ENCODE measurements at places on chromosomes 11 and 22.
A peak's percentile ranks its signal among the peaks of the same experiment; 100 is the strongest.

GRCh38 chr11:47354913-47355282, 2.4 kb upstream of the MYBPC3 start:
- DNase-seq: no peak

DNA sequence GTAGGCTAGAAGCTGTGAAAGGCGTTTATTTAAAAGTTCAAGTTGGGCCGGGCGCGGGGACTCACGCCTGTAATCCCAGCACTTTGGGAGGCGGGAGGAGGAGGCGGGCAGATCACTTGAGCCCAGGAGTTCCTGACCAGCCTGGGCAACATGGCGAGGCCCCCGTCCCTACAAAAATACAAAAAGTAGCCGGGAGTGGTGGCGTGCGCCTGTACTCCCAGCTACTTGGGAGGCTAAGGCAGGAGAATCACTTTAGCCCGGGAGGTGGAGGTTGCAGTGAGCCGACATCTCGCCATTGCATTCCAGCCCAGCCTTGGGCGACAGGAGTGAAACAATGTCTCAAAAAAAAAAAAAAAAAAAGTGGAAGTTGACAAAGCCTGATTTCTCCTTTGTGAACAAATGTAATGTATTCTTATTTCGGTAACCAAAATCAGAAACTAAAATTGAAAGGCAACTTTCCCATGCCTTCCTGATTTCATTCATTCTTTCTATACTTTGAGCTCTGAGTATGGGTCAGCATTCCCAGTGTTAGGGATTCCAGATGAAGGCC, 825 bp downstream of the PTPMT1 start:
- DNase-seq: peak; percentile 62

- DNase-seq: no peak
Measured at GRCh38 chr11:8715501-8715900, 32.9 kb downstream of the RPL27A start.

DNA sequence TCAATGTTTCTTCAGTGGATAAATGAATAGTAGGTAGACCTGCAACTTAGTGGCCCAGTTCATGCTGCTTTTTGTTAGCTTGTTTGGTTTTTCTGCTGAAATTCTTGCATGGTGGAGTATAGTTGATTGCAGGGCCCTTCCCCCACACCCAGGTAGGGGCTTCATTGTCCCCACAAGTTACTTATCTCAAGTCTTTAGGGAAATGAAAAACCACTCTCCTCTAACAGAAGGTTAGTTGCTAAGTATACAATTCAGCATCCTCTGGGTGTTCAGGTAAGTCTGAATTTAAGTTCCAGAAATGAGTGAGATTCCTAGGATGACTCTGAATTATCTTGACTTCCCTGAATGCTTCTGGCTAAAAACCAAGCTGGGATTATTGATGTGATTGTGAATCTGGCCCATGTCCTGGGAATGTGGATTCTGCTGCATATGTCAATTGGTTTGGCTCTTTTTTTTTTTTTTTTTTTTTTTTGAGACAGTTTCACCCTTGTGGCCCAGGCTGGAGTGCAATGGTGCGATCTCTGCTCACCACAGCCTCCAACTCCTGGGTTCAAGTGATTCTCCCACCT, 40.3 kb downstream of the BCL2L13 start:
- DNase-seq: no peak

- no peak for DNase-seq
Measured at GRCh38 chr11:6630632-6631291, 11.5 kb upstream of the TPP1 start.

DNA sequence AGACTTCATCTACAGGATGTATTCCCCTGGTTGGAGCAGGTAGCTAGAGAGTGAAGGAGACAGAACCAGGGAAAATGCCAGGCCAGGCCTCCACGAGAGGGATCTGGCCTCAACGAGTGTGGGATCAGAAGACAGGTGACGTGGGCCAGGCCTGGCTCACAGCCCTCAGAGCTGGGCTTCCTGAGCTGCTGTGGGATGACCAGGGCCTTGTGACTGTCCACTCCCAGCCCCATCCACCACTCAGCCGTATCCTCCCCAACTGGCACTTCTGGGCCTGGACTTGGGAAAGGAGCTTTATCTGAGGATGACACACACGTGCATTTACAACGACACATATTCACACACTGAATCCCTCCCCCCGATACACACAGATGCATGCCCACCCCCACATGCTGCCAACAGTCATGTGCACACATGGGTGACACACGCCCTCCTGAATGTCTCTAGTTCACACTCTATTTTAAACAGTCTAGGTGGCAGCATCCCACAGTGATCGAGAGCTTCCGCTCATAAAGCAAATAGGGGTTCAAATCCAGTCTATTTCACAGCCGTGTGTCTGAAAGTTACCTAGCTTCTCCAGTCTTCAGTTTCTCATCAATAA, 93.1 kb downstream of the TP53I11 start:
- DNase-seq: no peak

DNA sequence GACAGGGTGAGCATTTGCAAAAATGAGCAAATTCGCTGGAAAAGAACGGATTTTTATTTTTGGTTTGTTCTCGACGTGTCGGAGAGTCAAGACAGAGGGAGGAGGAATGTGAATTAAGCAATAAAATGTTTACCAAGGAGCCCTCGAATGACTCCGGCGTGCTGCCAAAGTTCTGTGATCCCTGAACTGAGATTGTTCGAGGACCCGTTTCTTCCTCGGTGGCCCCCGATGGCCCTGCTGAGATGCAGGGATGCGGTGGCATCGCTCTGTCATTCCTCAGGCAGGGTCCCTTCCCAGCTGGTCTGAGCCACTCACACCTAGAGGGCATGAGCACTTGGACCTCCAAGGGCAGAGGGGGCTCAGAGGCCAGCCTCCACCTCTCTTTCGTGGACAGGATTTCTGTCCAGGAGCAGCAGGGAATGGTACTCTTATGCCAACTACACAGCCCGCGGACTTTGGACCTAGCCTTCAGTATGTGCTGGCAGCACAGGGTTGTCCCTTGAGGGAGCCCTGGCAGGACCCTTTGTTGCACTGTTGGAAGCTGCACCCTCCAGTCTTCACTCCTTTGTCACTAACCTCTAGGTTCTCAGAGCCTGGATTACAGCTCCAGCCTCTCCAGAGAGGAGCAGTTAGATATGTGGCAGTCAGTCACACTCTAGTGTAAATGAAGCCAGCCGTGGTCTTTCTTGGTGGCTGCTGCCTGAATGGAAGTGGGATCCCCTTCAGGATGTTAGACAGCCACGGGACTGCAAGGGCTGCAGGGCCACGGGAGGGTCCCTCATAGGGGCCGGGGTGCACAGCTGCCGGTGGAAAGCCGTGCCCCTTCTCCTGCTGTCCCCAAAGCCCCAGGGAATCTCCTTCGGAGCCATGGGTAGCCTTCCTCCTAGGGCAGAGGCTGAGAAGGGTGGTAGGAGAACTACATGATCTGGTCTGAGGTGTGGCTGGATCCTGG, 109.4 kb upstream of the ANO1 start:
- DNase-seq: no peak

DNA sequence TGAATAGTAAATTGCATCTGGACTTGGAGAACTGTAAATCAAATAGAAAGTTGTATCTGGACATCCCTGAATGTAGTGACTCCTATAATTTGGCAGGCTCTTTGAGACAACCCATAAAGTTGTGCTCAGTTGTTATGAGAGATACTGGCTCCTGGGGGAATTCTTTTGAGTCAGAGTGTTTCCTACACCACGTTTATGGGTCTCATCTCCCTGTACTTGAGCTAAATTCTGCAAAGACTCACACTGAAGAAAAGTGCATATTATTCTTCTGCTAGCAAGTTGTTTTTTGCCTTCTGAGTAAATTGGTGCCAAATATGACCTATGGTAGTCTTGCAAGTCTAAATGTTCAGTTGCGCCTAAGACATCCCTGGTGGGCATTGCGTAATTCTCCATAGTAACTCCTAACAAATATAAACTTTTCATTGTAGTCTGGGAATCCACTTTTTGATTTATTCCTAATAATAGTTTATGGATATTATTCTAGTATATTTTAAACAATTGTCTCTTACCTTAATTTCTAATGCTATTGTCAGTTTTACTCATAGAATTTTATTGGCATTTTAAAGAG, 5.0 kb downstream of the ZNF215 start:
- no peak for DNase-seq

GRCh38 chr22:46380069-46380468, 44.6 kb downstream of the TRMU start:
- no peak for DNase-seq

GRCh38 chr22:39664485-39665200, 94.1 kb downstream of the CACNA1I start:
- DNase-seq: no peak

- DNase-seq: no peak
Measured at GRCh38 chr11:86108191-86108590, 39.3 kb upstream of the PICALM start.

DNA sequence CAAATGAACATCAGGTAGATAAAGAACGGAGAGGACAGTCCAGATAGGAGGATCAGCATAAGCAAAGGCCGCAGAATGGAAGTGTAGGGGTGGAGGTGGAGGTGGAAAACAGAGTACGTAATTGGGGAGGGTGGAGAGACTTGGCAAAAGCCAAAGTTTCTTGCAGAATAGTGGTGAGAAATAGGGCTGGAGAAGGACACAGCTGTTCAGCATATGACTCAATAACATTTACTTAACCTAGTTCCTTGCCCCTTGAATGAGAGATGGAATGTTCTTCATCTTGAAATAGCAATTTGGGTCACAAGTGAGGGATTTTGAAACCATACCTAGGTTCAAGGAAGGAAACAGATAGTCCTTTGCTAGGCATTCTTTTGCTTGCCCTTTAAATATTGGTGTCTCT, 235.9 kb upstream of the ARHGAP20 start:
- no peak for DNase-seq

DNA sequence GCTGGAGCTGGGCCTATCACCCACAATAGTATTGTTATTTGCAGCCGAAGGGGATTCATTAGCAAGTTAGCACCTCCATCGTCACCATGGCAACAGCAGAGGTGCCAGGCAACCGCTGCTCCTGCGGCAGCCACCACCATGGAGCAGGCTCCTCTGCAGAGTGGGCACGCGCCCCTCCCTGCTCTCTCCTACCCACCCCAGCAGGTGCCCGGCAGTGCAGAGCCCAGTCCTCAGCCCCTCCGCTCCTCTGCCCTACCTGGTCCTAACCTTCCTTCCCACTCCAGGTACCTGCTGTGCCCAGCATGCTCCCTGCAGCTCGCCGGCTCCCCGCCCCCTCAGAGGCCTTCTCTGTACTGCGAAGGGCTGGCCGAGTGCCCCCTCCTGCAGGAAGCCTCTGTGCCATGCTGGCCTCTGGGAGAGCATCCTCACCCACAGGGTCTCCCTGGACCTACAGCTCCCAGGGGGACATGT, 3.6 kb downstream of the DUSP8 start:
- peak; percentile 76 for DNase-seq

- no peak for DNase-seq
Measured at GRCh38 chr11:2922655-2923054, 6.6 kb downstream of the PHLDA2 start.

- no peak for DNase-seq
Measured at GRCh38 chr11:72773291-72773690, 20.6 kb downstream of the STARD10 start.

GRCh38 chr22:31526270-31526669, 29.9 kb downstream of the SFI1 start:
- no peak for DNase-seq

GRCh38 chr22:48710410-48710809, 1117.3 kb downstream of the BRD1 start:
- DNase-seq: peak; percentile 9

GRCh38 chr11:128596250-128596649, 8.9 kb upstream of the ETS1 start:
- DNase-seq: no peak

- no peak for DNase-seq
Measured at GRCh38 chr22:47623763-47624148, 861.3 kb downstream of the TBC1D22A start.

DNA sequence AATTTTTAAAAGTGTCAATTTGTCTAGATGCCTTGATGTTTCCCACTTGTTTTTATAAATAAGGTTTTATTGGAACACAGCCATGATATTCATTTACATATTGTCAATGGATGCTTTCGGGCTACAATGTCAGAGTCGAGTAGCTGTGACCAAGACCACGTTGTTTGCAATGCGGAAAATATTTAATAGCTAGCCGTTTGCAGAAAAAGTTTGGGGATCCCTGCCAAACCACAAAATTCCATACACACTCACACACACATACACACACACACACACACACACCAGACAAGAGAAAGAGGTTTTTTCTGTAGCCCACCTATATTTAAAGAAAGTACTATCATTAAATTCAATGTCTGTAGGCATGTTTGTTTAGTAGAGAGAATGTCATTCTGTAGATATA, 58.3 kb downstream of the TYR start:
- DNase-seq: no peak

DNA sequence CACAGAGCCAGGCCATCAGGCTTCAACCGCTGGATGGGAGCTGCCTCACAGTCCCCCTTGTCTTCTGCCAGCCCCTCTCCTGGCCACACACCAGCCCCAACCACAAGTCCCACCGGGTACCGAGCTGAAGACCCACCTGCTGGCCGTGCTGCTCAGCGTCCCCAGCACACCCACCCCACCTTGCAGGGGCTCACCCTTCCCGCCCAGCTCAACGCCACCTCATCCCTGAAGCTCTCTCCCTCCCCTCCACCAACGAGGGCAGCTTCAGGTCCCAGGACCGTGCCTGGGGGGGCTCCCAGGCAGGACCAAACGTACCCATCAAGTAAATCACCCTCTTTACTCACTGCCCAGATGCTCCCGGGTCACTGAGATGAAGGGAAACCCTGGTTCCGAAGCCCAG, 141.0 kb downstream of the CRYBB2 start:
- DNase-seq: peak; percentile 51

- DNase-seq: no peak
Measured at GRCh38 chr11:70668204-70669202, 270.2 kb downstream of the CTTN start.

GRCh38 chr22:21022955-21023614, 8.1 kb downstream of the P2RX6 start:
- DNase-seq: no peak

GRCh38 chr11:116511684-116512083, 261.1 kb downstream of the BUD13 start:
- peak; percentile 45 for DNase-seq

- DNase-seq: no peak
Measured at GRCh38 chr11:15519124-15519791, 404.5 kb downstream of the INSC start.

- peak; percentile 98 for DNase-seq
Measured at GRCh38 chr11:61971248-61972111, 4.0 kb upstream of the FTH1 start.

- peak; percentile 78 for DNase-seq
Measured at GRCh38 chr11:64859542-64860414, 15.3 kb upstream of the CDC42BPG start.

- no peak for DNase-seq
Measured at GRCh38 chr22:45977003-45977411, at the start of gene WNT7B. Gene WNT7B (minus strand): TSS chr22:45977162. CDS start chr22:45976754, 408 bp downstream.

GRCh38 chr11:17014321-17014832, at the start of gene PLEKHA7:
Gene PLEKHA7 (minus strand): TSS chr11:17014414. CDS start chr11:17014401, 13 bp downstream.
- peak; percentile 38 for DNase-seq

Measured in suprapubic skin (tissue), 4 donors.